ENCODE measurements at places on chromosomes 7 and 10.

DNA sequence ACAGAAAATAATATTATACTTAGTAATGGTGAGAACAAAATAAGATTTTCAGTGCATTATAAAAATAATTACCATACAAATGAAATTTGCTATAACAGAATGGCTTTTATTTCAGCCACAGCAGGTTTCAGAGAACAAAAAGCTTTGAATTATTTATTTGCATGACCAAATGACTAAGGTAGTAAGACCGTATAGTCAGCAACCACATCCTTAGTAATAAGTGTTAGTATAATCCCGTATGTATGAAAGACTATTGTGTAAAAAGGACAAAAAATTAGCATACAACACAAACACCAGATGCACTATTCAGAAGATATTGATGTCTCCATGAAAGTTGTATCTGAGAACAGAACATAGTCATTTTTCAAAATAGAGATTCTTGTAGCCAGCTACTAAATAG, 12.2 kb downstream of the PDZD8 start:
- DNase-seq, result no peak

- DNase-seq, result no peak
Observed at GRCh38 chr10:99659868-99660366, 608 bp downstream of the ENTPD7 start.

DNA sequence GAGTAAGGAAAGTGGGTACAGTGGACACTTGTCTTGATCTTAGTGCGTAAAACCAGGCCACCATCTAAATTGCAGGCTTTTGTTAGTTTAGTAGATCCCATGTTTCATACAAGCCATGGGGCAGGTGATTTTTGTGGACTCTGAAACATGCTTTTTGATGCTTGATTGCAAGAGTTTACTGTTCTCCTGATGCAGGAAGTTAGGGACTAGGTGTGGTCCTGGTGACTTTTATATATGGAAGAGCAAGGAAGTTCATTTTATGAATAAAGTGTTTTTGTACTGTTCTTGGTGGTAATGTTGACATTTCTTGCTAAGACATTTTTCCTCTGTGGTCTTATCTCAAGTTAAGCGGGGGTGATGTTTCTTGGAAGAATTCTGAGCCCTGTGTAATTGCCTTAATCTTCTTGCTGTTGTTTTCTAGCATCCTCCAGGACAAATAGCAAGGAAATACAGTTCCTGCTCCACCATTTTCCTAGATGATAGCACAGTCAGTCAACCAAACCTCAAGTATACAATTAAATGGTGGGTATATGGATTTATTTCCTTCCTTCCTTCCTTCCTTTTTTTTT, 89.0 kb upstream of the GJD4 start:
- DNase-seq, result no peak

DNA sequence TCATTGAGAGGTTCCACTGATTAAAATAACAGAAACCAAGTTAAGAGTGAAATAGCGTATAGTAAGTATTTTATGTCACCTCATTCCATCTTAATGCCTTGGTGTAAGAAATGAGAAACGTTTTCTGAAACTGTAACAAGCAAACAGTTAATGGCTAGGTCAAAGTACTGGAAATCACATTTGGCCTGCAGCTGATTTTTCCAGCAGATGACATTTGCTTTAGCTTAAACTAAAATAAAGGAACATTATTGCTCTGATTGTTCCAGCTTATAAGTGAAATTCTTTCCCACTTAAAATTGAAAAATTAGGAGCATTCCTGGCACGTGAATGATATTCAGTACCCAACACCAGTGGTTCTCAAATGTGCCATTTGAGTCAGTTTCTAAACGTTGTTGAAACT, 213.6 kb upstream of the DPP6 start:
- no peak for DNase-seq

- no peak for DNase-seq
Observed at GRCh38 chr10:103427866-103428265, 24.3 kb downstream of the CALHM2 start.

GRCh38 chr7:18019555-18019954, 8.1 kb downstream of the PRPS1L1 start:
- DNase-seq, result no peak

- no peak for DNase-seq
Observed at GRCh38 chr10:62217683-62218082, 51.0 kb downstream of the RTKN2 start.

DNA sequence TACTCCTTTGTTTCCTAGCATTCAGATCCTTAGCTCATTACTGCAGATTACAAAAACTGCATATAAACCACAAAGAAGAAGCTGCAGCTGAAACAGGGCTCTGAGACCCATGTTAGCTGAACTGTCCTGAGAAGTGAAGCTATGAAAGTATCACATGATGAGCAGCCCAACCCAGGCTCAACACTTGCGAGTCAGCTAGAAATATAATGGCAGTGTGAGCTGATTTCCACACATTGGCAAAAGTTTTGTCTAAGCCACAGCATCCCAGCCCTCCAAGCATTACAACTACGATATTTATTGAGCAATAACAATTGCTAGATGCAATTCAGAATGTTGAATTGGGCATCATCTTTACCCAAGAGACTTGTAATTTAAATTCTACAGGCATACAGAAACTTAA, 34.5 kb upstream of the SKAP2 start:
- no peak for DNase-seq

GRCh38 chr10:71989661-71990454, 25.7 kb downstream of the CHST3 start:
- DNase-seq, result no peak

DNA sequence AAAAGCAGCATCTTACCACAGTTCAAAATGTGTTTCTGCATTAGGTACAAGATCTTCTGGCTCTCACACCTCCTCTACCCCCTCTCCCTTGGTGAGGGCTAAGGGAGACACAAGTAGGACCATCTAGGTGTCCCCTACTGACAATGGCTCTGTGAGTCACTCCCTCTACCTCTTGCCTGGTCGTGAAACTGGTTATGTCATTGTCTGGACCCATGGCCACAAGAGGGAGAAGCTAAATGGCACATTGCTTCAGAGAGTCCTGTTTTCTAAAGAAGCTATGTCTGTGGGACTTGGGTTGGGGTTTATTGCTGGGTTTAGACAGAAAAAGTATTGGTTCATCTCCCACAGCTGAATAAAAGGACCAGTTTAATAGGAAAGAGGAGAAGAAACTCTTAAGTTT, 4.0 kb upstream of the PLXNA4 start:
- DNase-seq, result no peak

DNA sequence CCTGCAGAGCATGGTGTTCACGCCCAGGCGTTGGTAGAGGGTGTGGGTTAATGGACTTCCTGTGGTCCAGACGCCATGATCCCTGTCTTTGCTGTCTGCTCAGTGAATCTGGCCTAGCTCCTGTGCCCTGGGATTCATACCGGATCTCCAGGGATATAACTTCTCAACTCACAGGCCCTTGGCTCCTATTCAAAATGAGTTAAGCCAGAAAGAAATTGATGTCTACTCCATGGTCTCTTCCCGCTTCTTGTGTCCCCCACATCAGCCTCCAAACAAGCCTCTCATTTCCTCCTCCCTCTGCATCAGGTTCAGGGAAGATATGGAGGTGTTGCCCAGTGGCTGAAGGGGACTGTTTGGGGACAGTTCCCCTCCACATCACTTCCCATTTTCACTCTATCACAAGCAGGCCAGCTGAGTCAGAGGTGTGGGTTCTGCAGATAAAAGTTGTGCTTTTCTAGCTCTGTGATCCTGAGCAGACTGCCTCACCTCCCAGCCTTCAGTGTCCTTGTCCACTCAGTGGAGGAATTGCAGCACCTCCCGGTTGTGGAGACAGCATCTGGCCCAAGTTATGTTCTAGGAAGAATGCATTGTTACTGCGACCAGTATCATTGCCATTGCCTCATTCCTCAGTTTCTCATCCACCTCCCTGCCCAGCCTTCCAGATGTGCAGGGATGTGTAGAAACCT, 22.5 kb downstream of the AKR1E2 start:
- no peak for DNase-seq

DNA sequence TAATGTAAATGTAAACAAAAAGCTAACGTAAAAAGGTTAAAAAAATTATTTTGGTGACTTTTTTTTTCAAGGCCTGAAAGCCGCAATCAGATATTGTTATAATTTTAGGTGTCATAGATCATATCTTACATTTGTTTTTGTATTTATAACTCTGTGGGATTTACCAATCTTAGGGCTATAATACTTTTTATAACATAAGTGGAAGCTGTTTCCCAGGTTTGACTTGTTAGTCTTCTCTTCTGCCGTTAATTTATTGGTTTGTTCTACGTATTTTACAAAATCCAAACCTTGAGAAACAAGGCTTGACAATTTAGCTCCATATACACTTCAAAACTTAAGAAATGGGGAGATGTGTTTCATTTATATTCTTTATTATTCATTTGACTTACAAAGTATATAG, 119.4 kb downstream of the EVX1 start:
- DNase-seq, result no peak
